ENCODE measurements at places on chromosomes 4 and X. TPM values are rescaled to one million over a fixed set of nuclear protein-coding genes. Genes with fewer than 3 reads are reported as not detected.

DNA sequence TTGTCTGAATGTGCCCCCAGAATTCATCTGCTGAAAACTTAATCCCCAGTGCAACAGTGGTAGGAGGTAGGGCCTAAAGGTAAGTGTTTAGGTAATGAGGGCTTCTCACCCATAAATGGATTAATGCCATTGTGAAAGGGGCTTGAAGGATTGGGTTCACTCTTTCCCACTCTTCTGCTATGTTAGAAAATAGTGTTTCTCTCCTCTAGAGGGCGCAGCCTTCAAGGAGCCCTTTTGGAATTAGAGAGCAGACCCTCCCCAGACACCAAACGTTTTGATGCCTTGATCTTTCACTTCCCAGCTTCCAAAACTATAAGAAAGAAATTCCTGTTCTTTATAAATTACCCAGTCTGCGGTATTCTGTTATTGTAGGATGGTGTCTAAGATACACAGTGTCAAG lies 706.4 kb downstream of the SMARCA1 start:
- no peak for DNase-seq

DNA sequence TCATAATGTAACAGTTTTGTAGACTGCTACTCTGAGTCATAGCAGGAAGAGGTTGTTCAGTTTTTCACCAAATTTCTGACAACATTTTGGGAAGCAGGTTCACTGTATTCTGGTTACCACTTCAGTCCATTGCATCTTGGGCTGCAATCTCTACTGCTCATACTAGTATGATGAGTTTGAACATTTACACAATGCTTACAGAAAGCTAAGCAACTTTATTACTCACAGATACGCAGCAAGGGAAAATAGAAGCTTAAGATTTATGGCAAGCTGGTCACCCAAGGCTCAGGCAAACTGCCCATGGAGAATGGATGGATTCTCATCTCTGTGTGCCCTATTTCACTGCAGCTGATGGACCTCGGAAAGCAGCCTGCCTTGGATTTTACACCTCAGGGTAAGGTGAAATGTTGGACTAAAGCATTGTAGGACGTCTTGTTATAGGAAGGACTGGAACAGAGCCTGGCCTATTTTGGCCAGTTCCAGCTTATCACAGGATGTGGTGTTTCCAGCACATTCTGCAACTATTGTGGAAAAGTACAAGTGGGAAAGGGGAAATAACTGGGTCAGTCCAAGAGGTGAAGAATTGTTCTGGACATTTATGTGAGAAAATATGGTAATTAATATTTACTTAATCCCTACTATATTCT lies 887.1 kb upstream of the AGA start:
- DNase-seq, result no peak

GRCh38 chr4:147778942-147779341 lies 47.1 kb downstream of the ARHGAP10 start:
- no peak for DNase-seq

Gene TMSB15A
- total RNA-seq, result not detected

All from heart right ventricle (tissue), 16 donors.